ENCODE measurements at places on chromosomes 2 and 18.

DNA sequence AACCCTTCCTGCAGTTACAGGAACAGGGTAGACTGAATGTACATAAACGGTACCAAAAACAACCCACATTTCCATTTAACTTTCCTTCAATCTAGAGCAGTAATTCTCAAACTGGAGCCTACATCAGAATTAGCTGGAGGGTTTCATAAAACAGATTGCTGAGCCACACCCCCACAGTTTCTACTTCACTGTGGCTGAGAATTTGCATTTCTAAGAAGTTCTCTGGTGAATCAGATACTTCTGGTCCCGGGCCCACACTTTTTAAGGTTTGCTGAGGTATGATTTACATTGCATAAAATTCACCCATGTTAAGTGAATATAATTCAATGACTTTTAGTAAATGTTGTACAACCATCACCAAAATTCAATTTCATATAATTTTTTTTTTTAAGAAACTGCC, 113.7 kb downstream of the SRBD1 start:
- DNase-seq, result no peak

GRCh38 chr2:215506604-215506990, 70.7 kb upstream of the FN1 start:
- DNase-seq, result no peak

DNA sequence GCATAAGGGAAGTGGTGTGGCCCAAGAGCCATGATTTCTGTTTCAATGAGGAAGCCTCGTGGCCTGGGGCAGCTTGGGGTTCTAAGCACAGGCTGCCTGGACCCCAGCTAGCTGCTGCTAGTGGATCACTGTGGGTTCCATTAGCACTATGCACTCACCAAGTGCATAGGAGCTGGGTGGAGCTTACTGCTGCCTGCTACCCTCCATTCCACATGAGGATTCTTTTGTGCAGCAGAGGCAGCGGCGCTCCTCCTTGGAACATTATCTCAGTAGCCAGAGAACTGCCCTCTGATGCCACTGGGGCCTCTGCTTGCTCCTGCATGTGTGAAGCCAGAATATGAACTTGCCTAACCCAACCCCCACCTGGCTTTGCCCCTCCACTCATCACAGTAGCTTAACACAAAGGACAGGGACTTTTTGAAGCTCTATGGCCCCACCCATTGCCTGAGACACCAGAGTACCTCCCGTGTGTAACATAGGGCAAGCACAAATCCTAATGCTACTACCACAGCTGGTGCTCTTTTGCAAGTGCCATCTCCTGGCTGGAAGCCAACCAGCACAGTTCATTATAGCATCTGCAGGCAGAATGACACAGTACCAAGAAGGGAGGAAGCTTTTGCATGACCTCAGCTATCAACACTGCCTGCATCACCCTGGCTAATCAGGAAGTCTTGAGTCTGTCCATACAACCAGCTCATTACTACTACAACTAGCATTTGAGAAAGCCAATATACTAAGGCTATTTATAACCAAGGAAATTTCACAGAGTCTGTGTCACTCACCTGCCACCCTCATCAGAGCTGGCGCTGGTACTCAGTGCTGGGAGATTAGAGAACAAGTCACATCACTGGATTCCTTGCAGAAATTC, 297.0 kb upstream of the GULP1 start:
- no peak for DNase-seq

GRCh38 chr2:176124110-176124946, 1.8 kb downstream of the HOXD9 start:
- no peak for DNase-seq

DNA sequence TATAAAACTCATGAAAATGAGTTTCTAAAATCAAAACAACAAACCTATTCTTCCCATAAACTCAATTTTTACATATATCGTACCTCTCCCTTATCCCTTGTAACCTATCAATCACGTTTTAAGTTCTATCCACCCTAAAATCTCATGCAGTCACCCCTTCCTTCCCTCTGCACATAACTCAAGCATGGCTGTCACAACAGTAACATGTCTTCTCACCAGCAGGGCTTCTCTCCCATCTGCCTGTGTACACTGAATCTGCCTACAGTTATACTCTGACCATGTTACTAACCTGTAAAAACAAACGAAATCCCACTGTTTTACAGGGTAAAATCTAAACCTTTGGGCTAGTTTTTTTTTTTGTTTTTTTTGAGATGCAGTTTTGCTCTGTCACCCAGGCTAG, 68.2 kb downstream of the MAP4K3 start:
- no peak for DNase-seq

GRCh38 chr2:187976986-187977333, 314.7 kb upstream of the GULP1 start:
- no peak for DNase-seq

DNA sequence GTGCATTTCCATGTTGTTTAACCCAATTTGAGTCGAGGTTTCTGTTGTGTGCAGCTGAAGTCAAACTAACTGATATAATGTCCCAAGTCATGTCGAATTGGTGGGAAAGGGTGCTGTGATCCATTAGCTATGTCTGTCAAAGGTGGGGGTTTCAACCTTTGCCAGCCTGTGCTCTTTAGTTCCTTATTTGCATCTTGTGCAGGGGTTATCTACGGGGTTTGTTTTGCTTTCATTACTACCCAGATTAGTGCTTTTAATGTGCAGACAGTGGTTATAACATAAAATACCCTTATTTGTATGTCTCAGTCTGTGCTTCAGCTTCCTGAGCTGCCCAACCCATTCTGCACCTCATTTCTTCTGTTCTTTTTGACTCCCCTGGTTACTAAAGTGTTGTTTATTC, 271.9 kb upstream of the CXCR4 start:
- DNase-seq, result no peak

DNA sequence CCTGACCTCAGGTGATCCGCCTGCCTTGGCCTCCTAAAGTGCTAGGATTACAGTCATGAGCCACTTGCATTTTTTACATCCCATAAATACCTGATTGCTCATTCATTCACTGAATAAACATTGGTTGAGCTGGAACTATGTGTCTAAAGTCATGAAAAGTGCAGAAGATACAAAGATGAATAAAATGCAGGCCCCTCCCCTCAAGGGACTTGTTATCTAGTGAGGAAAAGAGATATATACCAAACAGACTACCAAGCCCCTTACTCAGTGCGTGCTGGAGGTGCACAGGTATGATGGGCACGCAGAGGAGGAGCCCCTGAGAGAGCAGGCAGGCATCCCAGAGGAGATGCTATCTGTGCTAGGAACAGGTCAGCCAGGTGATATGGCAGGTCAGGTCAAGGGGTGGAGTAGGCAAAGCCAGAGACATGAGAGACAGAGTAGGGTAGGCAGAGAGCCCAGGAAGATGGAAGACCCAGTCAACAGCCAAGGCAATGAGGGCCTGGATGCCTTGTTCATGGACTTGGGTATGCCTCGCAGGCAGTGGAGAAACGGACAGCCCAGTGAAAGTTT, 7.7 kb downstream of the FHL2 start:
- no peak for DNase-seq

DNA sequence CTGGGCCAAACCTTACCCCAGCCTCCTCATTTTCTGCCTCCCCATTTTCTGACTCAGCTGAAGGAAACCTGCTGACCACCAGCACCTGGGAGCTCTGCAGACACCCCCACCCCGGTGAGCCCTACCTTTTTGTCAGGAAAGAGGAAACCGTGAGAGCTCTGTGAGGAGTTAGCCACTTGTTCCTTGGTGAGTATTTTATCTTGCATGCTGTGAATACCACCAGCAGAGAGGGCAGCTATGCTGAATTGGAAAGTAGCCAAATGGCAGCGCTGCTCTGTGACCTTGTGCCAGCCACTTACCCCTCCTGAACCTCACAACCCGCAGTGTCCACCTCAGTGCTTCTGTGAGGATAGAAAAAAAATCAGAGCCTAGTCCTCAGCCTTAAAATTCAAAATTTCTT, 2.5 kb downstream of the MPPE1 start:
- no peak for DNase-seq

DNA sequence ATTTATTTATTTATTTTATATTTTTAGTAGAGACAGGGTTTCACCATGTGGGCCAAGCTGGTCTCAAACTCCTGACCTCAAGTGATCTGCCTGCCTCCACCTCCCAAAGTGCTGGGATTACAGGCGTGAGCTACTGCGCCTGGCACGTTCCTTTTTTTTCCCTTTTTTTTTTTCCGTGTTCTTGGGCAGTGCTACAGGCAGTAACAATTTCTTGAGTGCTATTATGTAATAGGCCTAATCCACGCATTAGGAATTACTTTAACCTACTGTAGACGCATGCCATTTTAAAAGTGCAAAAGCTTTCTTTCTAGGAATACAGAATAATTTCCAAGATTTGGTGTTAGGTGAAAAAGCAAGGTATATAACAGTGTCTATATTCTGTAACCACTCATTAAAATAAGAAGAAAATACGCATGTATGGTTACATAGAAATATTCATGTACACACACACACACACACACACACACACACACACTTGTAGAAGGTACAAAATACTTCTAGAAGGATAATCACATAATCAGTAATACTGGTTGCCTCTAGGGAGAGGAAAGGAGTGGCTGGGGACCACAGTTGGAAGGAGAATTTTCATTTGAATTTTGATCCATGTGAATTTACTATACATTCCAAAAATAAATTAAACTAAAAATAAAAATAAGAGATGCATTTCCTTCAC, 92.3 kb downstream of the METTL8 start:
- no peak for DNase-seq

DNA sequence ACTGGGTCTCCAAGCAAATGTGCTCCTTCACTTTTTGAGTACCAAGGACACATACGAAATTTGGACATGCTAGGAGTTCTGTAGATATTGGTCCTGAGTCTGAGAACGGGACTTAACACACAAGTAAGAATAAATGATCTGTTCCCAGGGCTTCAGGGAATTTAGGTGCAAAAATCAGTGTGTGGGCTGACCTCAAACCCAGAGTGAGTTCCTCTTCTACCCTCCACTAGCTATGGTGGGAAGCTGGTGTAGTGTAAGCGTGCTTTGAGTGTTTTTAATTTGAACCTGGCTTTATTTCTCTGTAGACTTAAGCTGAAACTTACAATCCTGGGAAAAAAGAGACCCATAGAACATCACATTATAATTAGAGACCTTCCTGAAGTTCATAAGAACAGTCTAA, 50.5 kb downstream of the MYO3B start:
- DNase-seq, result no peak

- no peak for DNase-seq
These were observed 33.7 kb upstream of the MBOAT2 start for GRCh38 chr2:9037166-9037565.

DNA sequence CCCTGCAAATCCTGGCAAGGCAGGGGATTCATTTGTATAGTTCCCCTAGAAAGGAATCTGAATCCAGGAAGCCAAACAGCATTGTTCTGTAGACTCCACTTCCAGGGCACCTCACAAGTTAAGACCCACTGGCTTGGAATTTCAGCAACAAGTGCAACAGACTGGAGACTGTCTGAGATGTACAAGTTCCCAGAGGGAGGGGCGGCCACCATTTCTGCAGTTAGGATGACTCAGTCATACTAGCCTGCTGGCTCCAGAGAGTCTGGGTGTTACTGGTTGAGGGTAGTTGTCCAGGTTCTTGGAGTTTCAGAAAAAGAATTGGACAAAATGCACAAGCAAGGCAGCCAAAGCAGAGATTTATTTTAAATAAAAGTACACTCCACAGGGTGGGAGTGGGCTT, 384.2 kb downstream of the DSC3 start:
- DNase-seq, result no peak

DNA sequence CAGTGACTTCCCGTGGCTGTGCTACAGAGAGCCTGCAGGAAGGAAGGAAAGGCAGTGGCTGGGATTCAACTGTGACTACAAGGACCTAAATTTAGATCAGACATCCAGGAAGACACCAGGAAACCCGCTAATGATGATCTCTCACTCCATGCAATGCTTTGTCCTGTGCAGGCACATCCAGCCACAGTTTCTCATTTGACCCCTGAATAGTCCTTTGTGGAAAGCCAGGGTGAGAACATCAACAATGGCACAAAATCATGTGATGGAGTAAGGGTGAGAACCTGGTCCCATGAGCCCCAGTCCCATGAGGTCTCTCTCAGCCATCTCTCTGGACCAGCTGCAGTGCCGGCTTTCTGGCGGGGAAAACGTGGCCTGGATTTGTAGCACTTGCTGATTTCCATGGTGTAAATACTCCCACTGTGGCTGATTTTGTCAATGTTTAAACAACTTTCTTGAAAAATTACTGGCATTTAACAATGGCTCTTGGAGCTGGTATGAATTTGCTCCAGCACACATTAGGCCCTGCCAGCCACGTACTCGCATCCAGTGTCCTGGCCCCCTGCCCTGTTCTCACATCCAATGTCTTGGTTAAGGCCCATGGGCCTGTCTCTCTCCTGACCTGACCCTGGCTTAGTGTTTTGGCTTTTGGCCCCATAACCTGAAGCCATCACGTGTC, 159.0 kb upstream of the HAAO start:
- DNase-seq, result no peak

- no peak for DNase-seq
These were observed 73.8 kb upstream of the CD226 start for GRCh38 chr18:70021498-70021897.

GRCh38 chr2:105571445-105571987, 172.7 kb upstream of the FHL2 start:
- no peak for DNase-seq

GRCh38 chr2:11051280-11051679, 104.0 kb upstream of the SLC66A3 start:
- no peak for DNase-seq

DNA sequence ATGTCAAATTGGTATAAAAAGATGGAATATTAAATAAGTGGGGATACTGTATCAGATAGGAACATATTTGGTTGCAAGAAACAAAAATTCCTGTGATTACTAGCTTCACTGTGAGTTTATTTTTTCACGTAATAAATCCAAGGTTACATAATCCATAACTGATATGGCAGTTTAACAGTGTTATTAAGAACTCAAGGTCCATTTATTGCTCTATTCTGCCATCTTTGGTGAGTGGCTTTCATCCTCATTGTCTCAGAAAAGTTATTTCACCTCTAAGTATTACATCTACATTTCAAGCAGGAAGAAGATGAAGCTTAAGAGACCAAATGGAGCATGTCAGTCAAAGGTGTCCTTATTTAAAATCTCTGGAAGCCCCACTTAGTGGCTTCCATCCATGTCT, 37.2 kb downstream of the YIPF4 start:
- no peak for DNase-seq

- DNase-seq, result no peak
These were observed 36.8 kb upstream of the EML4 start for GRCh38 chr2:42132191-42132965.

DNA sequence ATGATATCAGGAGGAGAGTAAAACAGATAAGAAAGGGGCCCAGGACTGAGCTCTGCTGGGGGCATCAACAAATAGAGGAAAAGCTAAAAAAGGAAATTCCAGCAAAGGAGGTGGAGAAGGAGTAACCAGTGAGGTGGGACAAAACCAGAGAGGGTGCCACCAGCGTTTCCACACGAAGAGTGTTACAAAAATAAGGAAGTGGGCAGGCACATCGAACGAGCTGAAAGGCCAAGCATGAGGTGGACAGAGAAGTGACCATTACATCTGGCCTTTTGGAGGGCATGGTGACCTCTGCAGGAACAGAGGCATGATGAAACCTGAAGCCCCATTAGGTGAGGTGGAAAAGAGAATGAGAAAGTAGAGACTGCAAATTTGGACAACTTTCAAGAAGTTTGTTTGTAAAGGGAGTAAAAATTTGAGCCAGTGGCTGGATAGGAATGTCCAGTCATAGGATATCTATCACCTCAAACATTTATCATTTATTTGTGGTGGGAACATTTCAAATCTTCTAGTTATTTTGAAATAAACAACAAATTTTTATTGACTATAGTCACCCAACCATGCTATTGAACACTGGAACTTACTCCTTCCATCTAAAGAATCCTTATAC, 18.4 kb upstream of the VIT start:
- DNase-seq, result no peak

Measured in CD4-positive, alpha-beta T cell (primary cell).